ENCODE measurements at places on chromosomes 2 and 18.

DNA sequence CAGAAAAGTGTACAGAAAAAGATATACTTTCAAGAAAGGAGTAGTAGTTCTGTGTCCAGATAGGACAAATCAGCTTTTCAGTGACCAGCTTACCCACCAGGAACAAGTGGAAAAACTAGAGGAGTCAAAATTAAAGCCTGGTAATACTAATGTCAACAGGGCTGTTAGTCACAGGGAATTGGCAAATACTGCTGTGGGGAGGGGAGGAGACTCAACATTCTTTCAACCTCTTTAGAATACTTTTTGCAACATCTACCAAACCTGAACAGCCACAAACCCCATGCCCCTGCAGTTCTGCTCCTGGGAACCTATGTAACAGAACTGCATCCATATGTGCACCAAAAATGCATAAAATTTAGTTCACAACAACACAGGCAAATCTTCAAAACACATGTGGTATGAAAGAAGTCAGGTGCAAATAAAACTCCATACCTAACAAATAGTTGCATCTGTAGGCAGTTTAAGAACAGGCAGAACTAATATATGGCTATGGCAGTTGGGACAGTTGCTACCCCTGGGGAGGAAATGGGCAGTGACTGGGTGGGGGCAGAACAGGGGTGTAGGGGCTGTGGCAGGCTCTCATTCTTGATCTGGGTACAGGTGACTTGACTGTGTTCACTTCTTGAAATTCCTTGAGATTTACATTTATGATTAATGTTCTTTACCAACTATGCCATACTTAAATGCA, 9.7 kb downstream of the CMPK2 start:
- no peak for DNase-seq

GRCh38 chr2:114076961-114077360, 187.1 kb downstream of the ACTR3 start:
- DNase-seq, result no peak

DNA sequence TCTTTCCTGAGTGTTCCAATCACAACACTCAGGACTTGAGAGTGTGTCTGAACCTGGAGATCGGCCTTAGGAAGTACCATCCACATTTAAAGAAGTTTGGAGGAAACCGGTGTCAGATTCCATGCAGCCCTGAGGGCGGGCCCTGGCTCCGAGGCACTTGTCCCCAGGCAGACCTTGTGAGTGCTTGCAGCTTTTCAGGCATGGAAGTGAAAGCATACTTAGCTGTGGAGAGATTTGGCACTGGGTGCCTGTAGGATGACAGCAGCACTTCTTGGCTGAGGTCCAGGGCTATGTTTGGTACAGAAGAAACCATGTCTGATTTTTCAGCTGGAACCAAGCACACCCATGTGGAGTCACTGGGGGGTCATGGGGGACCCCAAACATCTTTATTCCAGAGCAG, 230.8 kb downstream of the SEPTIN10 start:
- DNase-seq, result no peak

GRCh38 chr18:34772887-34773286, 62.8 kb downstream of the DTNA start:
- DNase-seq, result no peak

GRCh38 chr2:67877301-67877700, 185.5 kb downstream of the C1D start:
- DNase-seq, result no peak

DNA sequence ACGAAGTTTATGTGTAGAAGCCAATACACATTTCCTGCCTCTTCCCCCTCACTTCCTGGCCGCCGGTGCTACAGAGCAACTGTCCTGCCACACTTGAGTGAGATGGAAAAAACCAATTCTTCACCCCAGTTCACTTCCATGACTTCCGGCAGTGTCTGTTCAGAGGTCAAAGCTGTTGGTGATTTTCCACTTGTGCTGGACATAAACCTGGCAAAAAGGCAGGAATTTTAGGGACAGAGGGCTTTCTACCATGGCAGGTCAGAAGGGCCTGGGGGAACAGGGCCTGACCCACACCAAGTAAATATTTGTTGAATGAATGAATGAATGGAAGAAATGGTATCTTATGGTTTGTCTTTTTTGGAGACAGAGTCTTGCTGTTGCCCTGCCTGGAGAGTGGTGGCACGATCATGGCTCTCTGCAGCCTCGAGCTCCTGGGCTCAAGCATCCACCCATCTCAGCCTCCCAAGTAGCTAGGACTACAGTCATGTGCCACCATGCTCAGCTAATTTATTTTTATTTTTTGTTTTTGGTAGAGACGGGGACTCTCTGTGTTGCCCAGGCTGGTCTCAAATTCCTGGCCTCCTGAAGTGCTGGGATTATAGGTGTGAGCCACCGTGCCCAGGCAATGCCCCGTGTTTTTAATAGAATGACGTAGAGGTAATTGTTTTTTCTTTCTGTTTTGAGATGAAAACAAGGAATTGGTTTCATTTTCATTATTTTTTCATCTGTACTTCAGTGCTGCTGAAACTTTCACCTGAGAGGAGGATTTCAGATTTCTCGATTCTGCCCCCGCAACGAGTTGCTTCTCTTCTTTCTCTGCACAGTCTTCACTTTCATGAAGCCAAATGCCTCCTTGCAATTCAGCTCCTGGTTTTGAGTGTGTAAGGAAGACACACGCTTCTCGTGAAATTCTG, 48.0 kb upstream of the LPIN2 start:
- no peak for DNase-seq

- no peak for DNase-seq
These were observed 71.8 kb downstream of the PRELID3A start for GRCh38 chr18:12479536-12479935.

- DNase-seq, result no peak
These were observed 39.5 kb upstream of the CERS6 start for GRCh38 chr2:168416555-168416954.

DNA sequence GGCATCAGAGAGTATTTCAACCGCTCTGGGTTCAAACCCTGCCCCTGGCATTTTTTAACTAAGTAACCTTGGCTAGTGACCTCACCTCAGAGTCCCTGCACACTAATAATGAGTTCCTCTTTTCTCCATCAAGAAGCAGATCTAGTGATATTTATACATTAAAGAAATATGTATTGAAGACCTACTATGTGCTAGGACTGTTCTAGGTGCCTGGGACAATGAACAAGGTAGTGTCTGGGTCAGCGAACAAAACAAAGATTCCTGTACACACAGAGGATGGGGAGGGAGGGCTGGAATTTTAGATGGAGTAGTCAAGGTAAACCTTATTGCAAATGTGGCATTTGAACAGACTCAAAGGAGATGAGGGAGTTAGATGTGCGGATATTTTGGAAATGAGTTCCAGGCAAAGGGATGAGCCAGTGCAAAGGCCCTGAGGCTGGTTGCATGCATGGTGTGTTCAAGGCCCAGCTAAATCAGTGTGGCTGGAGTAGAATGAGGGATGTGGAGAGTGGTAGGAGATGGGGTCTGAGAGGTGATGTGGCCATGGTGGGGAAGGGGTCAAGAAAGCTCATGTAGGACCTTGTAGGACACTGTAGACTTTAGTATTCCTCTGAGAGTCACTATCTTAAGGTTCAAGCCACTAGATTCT, 57.6 kb upstream of the FZD7 start:
- DNase-seq, result no peak

DNA sequence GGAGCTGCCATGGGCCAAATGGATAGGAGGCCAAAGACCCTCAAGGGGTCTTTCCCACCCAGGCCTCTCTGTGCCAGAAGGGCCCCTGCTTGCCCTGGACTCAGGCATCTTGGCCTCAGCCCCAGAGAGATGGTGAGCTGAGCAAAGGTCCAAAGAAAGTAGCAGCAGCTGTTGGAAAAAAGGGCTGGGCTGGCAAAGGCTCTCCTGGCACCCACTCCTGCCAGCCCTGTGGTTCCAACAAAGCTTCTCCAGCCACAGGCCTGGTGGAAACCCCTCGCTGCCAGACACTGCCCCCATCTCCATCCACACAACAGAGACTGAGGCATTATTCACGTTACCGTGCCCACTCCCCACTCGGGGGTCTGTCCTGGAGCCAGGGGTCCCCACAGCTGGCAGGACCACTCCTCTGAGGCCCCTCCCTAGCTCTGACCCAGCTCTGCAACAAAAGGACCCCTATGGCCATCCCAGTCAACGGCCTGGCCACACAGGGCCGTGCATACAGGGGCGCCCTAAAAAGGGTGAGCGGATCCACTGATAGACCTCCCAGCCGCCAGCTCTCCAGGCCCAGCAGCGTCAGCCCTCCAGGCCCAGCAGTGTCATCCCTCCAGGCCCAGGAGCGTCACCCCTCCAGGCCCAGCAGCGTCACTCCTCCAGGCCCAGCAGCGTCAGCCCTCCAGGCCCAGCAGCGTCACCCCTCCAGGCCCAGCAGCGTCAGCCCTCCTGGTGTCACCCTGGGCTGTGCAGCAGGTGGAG, 10.1 kb downstream of the BIN1 start:
- no peak for DNase-seq

All from stimulated activated naive B cell treated with anti-CD40 and anti-IgM and Interleukin-4, amounts not matched to agents 10 μg/mL and 1 μg/mL and 100 μg/mL, for 72 hours (primary cell).